ENCODE measurements at places on chromosomes 6 and 20.

- DNase-seq: no peak
Observed at GRCh38 chr20:21228511-21228910, 74.6 kb upstream of the XRN2 start.

DNA sequence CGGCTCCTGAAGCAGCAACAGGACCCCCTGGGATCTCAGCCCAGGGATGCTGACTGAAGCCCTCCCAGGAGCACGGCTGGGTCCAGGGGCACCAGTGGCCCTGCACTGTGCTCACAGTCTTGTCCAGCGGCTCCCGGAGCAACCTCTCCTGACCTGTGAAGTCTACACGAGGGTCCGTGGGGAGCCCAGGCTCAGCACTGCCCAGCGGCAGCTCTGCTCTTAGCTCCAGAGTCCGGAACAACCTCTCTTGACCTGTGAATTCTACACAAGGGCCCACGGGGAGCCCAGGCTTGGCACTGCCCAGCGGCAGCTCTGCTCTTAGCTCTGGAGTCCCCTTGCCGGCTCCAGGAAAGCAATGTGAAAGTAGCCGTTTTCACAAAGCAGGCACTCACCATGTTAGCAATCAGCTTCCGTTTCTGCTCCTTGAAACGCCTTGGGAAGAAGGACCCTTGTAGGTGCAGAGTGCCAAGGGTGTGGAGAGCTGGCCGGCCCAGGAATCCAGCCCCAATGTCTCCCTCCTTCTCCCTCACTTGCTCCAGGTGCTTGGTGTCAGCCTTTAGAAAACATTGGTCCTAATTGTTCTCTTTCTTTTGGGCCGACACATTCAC lies 310.9 kb downstream of the CDH4 start:
- DNase-seq: no peak

- DNase-seq: no peak
Observed at GRCh38 chr20:33130568-33131061, 37.3 kb upstream of the BPIFA2 start.

DNA sequence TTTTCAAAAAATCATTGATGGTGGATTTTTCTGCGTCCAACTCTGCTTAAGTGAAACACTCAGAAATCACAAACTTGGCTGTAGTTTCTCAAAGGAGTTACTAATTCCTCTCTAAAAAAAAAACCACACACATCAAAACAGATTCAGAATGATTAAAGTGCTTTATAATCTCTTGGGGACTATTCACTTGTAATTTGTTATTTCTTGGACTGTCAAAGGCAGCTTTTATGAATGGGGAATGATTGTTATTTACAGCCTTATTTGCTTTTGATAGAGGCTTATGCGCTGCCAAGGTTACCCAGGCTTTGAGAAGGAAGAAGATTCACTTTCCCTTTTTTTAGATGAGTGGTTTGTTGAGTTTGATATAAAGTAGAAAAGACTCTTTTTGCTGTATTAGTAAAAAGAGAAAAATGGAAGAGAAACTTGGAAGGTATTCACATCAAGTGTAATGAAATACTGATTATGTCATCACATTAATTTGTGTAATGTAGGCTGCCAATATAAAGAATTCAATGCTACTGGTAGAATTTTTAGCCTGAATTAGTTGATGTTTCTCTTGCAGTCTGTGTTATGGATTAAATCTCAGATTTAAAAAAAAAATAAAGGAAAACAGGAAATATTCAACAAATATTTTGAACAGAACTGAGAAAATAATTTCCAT lies 381.0 kb upstream of the SASH1 start:
- no peak for DNase-seq

- no peak for DNase-seq
Observed at GRCh38 chr6:139625081-139625939, 250.9 kb upstream of the CITED2 start.

GRCh38 chr6:146814148-146814750 lies 215.5 kb downstream of the ADGB start:
- no peak for DNase-seq

- DNase-seq: no peak
Observed at GRCh38 chr6:99347804-99348203, 1.7 kb downstream of the FAXC start.

DNA sequence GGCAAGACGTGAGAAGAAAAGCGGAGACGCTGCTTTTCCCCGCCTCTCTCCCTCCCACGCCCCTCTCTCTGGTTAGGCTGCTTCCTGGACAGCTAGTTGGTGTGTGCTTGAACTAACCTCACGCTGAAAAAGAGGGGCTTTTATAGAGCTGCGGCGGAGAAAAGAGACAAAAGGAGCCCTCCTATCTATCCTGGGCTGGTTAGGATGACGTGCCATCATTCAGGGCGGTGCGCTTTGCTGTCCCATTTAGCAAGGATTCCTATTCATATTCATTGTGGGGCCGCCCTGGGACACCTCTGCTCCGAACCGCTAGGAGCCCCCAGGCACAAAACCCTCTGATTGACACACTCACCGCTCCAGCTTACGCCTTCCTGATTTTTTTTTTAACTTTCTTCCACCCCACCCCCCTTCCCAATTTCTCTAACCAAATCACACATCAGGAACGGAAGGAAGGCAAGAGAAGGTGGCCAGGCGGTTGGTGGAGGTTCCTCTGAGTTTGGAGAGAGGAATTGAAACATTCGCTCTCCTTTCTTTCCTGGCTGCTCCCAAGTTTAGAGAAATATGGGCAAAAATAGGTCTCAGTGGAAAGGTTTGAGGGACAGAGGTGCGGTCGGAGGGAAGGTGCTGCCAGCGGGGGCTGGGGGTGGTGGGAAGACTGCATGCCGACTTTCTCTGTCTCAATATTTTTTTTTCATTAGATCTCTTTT lies at the start of gene OLIG3:
TSS of gene OLIG3 (minus strand) at position 114 of the 707 bp plus-strand sequence. CDS start 224 bp downstream, outside the sequence.
- no peak for DNase-seq

- DNase-seq: no peak
Observed at GRCh38 chr6:412146-412886, 20.8 kb downstream of the IRF4 start.

DNA sequence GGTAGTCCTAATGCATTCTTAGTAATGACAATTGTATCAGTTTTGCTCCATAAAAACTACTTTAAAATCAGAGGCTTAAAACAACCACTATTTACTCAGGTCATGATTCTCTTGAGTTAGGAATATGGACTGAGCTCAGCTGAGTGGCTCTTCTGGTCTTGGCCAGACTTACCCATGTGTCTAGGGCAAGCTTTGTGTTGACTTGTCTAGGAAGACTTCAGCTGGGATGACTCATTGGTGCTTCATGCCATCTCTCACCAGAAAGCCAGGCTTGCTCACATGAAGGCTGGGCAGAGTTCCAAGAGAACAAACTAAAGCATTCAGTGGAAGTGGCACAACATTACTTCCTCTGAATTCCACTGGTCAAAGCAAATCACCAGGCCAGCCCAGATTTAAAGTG lies 155.3 kb downstream of the DHX35 start:
- no peak for DNase-seq

DNA sequence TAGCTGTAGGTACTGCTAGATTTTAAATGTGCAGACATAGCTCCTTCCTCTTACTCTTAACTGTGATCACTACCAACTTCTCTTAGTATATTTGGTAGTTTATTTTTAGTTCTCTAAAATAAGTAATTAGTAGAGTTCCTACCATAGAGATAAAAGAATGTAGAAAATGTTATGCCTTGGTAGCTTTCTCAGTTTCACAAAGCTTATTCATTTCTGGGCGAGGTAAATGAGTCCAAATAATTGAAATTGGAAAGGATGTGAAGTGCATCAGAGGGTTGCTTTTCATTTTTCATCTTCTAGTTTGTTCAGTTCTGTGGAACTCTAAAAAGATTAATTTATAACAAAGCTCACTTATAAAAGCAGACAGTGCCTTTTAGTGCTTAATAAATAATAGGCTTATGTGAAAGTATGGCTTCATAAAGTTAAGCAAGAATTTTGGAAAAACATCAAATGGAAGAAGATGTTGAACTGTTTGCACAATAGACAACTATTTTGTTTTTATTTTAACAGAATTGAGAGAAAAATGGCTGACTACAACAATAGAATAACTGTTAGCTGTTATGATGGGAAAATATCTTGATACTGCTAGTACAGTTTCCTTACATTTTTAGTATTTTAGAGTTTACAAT lies 303.7 kb downstream of the UTRN start:
- DNase-seq: peak; percentile 48

GRCh38 chr6:24926192-24926591 lies 9.6 kb downstream of the RIPOR2 start:
- DNase-seq: no peak

DNA sequence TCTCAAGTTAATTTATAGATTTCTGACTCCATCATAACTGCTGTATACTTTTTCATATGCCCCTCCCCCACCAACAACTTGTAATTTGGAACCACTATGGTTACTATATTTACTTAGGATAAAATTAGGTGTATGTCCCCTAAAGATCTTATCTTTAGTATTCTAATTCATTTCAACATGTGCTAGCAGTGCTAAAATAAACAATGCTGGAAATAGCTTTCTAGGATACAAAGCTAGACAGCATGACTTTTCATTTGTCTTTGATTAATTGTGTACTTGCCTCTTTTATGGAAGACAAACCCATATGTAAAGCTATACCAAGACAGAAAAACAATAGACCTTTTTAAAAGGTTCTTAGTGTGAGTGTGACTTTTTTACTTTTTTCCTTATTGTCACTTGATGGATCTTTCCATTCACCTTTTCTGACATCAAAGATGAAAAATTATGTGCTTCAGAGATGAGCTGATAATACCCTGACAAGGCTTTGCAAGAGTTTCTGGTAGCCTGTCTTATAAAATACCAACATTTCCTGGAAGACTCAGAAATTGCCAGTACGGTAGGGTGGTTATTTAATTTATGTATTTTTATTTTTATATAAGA lies 31.2 kb upstream of the POPDC3 start:
- no peak for DNase-seq

DNA sequence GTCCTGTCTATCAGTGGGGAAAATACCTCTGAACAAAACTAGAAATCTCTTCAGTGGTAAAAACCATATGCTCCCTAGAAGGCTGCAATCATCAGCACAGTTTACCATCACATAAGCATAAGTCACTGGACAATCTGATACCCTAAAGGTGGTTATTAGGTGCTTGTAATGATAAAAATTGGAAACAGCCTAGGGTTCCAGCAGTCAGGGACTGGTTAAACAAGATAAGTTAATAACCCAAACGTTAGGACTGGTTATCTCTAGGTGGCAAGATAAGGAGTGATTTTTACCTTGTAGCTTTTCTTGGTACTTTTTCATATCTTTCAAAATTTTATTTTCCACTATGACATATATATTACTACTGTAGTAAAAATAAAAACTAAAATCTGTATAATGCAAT lies 11.0 kb downstream of the ECI2 start:
- DNase-seq: no peak

DNA sequence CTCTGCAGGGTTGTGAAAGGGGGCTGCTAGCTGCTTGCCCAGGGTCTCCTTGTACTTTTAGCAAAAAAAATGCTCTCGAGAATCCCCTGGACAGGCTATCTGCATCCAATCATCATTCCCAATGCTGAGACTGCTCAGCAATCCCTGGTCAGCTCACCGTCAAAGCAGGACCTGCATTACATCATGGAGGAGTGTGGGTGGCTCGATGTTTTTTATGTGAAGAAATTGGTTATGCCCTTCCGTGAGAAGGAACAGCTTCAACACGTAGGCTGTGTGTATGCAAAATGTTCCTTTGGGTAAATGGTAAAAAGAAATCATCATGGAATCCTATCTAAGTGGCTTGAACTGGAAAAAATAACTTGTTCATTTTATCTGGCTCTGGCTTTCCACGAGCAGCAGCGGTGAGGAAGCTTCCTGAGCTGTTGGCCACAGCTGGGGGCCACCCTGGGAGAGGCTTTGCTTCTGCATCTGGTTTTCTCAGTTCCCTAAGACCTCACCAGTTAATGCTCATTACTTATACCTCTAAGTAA lies 111.4 kb downstream of the FYN start:
- DNase-seq: no peak

- DNase-seq: no peak
Observed at GRCh38 chr20:63196768-63197470, 19.0 kb downstream of the YTHDF1 start.

DNA sequence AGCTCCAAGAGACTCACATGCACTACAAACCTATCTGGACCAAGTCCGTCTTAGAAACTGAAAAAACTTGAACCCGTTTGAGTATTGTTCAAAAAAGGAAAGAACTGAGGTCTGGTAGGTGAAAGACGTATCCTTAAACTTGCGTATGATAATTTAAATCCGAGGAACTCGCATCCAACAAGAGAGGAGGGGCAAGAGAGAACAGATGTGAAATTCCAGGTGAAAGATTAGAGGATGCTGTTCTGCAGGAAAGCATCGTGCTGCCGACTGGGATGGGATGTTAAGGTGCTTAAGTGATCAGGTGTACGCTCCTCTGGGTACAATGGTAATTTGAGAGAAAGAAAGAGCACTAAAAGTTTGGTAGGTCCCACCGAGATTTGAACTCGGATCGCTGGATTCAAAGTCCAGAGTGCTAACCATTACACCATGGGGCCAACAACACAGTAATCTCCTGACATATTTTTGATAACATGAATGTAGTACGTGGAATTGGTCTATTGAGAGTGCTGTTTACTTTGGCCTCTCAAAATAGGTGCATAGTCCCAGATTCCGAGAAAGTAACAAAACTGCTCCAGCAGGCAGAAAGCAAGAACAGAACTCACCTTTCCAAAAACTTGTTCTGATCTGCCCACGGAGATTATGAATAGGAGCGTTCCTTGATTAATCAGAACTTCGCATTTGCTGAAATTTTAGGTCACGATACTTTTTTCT lies 53.5 kb upstream of the BTN3A2 start:
- peak; percentile 64 for DNase-seq

DNA sequence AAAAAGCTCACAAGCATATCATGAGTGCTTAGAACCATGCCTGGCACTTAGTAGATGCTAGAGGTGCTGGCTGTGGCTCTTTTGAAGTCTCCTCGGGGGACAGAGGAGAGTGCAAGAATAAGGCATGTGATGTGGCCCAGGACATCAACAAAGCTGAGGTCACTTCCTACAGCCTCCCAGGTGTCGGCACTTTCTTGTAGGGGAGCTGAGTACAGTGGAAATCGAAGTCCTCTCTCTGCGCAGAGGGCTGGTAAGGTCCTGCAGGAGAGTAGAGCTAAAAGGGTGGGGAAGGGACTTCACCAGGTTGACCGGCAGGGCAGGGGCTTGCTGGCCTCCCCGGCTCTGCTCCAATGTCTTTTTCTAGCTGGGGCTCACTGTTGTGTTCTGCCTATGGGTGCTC lies 11.2 kb downstream of the SLC13A3 start:
- DNase-seq: no peak

DNA sequence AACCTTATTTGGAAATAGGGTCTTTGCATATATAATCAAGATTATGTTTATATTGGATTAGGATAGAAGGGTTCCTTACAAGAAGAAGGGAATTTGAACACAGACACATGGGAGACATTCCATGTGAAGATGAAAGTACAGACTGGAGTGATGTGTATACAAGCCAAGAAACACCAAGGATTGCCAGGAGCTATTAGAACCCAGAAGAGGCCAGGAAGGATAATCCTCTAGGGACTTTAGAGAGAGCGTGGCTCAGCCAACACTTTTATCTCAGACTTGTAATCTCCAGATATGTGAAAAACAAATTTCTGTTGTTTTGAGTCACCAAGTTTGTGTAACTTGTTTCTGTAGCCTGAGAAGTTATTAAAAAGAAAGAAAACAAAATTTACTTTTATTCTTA lies 1173.9 kb upstream of the CITED2 start:
- DNase-seq: no peak
